Hepatic stellate cell (primary cell): ENCODE measurements at places on chromosomes 3 and 15.

DNA sequence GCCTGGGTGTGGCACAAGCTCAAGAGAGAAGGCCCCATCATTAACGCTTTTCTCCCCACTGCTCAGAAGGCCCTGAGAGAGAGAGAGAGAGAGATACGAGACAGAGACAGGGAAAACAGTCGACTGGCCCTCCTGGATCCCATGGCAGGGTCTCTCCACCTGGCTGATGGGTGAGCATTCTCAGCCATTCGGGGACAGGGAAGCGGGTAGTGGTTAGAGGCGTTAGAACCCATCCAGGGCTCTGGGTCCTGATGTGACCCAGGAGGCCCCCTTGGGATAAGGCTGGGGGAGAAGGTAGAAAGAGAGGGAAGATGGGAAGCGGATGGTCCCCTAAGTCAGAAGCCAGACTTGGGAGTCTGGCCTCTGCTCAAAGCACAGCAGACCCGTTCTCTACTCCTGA, 7.9 kb downstream of the TGM5 start:
- DNase-seq = no peak

DNA sequence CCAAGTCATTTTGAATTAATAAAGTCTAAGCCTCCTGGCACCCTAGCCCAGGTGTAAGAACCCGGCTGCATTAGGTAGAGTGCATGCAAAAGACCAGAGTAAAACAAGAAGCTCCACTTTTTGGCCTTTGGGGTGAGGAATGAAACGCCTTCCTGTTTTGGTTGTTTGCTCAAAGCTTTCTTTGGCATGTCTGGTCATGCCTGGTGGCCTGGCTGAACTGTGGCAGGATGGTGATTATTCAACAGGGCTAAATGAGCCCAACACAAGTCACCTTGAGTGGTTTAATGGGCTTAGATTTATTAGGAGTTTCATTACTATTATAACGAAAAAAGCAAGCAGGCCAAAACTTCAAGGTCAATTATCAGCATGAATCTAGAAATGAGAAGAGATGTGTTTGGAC, 40.9 kb upstream of the LDHAL6B start:
- DNase-seq = no peak

- DNase-seq = no peak
Observed at GRCh38 chr3:11562277-11562881, 81.3 kb downstream of the VGLL4 start.

DNA sequence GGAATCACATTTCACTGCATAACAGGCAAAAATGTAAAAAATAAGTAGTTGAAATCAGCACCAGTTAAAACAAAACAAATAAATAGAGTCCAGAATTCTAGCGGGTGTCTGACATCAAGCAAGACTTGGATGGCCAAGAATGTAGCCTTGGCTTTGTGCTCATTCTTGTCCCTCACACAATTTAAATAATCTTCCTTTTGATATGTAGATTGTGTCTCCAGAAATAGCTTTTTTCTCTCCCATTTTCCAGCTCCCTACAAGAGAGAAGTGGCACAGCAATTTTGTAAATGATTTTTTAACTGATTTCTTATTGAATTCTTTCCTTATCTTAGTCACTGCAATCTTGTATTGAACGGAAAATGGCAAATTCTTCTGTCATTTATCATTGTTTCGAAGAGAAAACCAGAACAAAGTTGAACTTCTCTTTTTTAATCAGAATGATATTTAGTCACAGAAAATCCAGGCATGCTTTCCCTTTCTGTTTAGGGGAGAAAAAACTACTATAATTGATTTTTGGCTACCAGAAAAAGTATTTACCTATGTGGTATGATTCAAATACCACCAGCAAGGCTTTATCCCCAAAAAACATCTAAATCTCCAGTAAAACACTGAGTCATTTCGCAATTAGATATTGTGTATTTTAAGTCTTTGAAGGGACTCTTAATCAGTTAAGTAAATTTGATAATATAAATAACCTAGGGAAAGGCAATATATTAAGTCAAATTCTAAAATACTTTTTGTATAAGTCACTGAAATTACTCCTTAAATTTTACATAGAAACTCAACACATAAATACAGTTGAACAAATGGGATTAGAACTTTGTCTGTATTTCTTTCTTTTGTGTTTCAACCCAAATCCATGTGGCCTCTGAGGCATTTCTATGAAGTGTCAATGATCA, 481.7 kb downstream of the GBE1 start:
- no peak for DNase-seq

GRCh38 chr3:4036046-4036445, 236.8 kb downstream of the LRRN1 start:
- DNase-seq = no peak

DNA sequence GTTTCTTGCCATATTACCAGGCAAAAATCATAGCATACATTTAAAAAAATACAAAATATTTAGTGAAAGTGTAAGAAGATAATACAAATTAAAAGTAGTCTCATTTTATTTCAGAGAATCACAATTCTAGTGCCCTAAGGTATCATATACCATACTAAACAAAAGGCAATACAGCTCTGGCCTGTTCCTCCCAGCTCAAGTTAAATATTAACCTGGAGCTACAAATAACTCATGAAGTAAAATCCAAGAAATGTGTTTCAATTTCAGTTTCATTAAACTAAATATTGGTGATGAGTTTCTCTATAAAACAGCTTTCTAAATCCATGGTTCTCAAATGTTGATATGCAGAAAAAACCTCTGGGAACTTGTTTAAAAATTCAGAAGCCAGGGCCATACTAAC, 67.7 kb downstream of the INO80 start:
- DNase-seq = no peak

DNA sequence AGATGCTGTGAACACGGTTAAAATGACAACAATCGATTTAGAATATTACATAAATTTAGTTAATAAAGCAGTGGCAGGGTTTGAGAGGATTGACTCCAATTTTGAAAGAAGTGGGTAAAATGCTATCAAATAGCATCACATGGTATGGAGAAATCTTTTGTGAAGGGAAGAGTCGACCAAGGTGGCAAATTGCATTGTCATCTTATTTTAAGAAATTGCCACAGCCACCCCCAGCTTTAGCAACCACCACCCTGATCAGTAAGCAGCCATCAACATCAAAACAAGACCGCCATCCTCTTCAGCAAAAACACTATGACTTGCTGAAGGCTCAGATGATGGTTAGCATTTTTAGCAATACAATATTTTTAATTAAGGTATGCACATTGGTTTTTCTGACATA, 5.7 kb upstream of the CCR5 start:
- no peak for DNase-seq

- DNase-seq = no peak
Observed at GRCh38 chr15:48559285-48559684, 86.2 kb downstream of the FBN1 start.

DNA sequence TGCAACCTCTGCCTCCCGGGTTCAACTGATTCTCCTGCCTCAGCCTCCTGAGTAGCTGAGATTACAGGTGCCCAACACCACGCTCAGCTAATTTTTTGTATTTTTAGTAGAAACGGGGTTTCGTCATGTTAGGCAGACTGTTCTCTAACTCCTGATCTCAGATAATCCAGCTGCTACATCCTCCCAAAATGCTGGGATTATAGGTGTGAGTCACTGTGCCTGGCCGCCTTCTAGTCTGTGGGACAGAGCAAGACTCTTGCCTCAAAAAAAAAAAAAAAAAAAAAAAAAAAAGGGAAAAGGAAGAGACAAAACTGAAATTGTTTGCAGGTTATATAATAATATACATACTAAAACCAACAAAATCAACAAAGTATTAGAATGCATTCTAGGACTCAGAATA, 215.2 kb downstream of the PCCB start:
- DNase-seq = no peak

- DNase-seq = no peak
Observed at GRCh38 chr3:16260046-16260445, 4.7 kb downstream of the DPH3 start.

- no peak for DNase-seq
Observed at GRCh38 chr3:16824081-16824696, 60.6 kb upstream of the PLCL2 start.

DNA sequence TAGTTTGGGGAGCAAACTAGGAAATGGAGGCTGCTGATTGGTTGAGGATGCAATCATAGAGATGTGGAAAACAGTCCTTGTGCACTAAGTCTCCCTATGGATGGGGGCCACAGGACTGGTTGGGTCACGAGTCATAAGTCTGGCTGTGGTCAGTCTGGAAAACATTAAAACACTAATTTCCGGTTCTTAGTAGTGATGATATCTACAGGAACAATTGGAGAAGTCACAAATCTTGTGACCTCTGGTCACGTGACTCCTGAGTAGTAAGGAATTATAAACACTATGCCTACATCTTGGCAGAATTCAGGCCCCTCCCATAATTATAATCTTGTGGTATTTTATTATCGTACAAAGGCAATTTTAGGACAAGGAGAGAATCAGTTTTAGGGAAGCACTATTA, 317.3 kb upstream of the ARPP21 start:
- no peak for DNase-seq

GRCh38 chr3:24363242-24363641, 131.4 kb downstream of the THRB start:
- no peak for DNase-seq

- no peak for DNase-seq
Observed at GRCh38 chr3:41430886-41431285, 231.6 kb downstream of the CTNNB1 start.

DNA sequence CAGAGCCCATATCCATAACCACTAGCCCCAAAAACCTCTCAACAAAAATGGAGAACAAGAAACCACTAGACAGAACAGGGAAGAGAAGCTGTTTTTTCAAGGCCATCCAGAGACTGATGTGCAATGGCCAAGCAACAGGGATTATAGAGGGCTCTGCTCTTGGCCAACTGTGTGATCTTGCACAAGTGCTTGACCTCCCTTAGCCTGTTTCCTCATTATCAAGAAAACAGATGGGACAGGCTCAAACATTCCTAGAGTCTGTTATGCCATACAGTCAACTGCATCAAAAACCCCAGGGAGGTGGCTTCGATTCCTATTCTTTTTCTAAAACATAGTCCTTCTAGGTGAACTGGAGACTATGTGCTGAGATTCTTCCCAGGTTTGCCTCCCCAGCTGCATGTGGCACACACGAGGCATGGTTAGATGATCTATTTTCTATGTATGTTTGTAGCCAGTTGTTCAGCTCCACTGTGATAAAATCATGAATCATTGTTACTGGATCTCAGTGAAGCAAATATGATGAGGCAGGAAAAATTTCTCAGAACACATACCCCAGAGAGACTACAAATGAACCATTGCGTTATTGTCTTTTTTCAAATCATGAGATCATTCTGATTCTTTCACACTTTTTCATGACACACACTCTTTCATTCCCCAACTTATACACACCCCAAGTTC, 132.9 kb upstream of the TGFBR2 start:
- no peak for DNase-seq

- DNase-seq = no peak
Observed at GRCh38 chr3:52181543-52181942, 16.4 kb upstream of the ALAS1 start.

DNA sequence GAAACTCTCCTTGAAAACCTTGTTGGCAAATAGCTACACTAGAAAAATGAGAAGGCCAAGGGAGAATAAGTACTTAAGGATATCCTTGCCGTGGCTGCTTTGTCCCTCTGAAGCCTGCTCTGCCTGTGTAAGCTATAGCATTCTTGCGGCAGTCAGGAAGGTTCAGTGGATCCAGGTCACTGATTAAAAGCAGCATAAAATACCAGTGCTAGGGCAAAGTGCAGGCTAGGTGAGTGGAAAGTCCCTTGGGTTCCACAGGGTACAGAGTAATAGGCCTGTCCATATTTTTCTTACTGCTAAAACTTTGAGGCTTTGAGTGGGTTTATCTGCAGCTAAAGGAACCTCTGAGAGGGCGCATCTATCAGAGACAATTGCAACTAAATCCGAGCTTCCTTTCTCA, 10.3 kb downstream of the CXCR6 start:
- DNase-seq = no peak

DNA sequence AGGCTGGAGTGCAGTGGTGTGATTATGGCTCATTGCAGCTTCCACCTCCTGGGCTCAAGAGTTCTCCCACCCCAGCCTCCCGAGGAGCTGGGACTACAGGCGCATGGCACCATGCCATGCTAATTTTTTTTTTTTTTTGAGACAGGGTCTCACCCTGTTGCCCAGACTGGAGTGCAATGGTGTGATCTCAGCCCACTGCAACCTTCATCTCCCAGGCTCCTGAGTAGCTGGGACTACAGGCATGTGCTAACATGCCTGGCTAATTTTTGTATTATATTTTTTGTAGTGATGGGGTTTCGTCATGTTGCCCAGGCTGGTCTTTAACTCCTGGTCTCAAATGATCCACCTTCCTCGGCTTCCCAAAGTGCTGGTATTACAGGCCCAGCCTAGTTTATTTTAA, 4.0 kb downstream of the TEX9 start:
- no peak for DNase-seq

GRCh38 chr3:107978131-107979055, 112.4 kb downstream of the CD47 start:
- no peak for DNase-seq

DNA sequence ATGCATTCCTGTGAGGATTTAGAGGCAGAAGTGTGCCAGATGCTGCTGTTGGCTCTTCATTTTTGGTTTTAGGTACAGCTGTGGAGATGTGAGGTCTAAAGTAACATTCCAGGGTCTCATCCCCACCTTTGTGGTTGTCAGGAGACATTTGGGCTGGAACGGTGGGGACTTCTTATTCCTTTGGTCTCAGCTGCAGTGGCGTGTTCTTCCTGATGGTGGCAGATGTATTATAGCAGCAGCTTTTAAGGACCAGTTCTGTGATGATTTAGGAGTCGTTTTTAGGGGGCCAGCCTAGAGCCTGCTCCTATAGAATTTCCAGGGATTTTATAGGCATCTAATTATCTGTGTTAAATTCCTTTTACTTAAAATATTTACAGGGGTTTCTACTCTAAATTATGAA, 221.0 kb upstream of the EOMES start:
- no peak for DNase-seq

DNA sequence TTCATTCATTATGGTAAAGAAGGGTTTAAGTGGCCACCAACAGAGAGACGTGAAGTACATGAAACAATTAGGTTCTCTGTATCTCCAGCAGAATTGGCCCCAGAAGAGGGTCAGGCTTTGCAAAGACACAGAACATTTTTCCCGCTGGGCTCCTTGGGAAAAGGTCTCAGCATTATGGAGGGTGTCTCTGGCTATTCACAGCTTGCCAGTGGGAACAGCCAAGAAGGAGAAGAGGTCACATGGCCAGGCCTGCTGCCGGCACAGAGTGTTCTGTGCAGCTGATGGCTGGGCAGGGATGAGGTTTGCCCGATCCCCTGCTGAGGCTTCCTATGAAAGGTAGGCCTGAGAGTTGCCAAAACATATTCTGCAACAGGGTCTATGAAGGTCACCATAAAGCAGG, 77.8 kb upstream of the LPP start:
- no peak for DNase-seq

DNA sequence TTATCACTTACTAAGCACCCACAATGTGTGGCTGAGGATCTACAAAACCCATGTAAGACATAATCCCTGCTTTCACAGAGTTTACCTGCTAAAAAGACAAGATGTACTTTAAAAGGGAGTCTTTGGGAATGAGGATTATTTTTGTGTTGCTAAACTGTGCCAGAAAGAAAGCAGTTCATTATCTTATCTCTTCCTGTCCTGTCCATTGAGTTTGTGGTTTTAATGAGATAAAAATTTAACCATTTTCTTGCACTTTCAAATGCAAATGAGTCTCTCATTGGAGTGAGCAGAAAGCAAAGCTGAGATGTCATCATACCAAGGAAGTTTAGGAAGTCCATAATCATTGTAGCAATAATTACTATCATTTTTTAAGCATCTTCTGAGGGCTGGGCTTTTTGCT, 231.2 kb upstream of the ADAMTS9 start:
- DNase-seq = no peak
